ENCODE measurements at places on chromosomes 3 and 15. TPM values are rescaled to one million over a fixed set of nuclear protein-coding genes. Genes with fewer than 3 reads are reported as not detected.

DNA sequence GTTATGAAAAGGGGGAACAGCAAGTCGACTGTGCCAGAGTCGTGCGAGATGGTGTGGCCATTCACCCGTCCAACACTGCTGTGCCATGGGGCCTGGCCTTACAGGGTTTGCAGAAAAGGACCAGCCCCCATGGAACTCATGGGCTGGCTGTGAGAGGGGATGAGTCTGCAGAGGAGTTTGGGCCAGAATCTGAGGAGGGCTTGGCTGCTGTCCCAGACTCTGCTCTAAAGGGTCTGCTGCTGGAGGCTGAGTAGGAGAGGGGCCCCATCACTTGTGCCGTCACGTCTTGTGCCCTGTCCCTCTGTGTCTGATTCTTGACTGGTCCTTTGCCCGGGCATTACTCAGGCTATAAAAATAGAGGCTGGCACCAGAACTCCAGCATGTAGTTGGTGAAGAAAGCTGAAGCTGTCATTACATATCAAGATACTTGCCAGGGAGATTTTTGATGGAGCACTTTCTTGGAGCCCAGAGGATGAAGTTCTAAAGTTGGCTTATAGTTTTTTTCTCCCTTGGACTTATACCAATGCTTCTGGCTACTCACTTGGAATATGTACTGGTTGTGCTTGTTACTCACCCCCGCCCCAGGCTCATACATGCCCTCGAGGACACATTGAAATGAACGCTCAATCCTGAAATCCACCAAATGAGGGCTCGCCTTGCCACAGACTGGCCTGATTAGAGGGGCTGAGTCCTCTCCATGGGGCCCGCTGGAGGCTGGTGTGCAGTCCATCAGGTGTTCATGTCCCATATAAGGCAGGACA is 10.2 kb downstream of the PXYLP1 start:
- no peaks in the 10 kb centered on the region for H3K27me3 ChIP-seq
- no peaks in the 10 kb centered on the region for H3K36me3 ChIP-seq
- H3K4me3 ChIP-seq, result no peak overlapping the region

- no peak for DNase-seq
- no peak overlapping the region for H3K4me3 ChIP-seq
- no peaks in the 10 kb centered on the region for H3K27me3 ChIP-seq
- peaks cover 18% of the 10 kb centered on the region for H3K4me1 ChIP-seq
These were observed 2.6 kb downstream of the PRC1 start for GRCh38 chr15:90991587-90992285.

DNA sequence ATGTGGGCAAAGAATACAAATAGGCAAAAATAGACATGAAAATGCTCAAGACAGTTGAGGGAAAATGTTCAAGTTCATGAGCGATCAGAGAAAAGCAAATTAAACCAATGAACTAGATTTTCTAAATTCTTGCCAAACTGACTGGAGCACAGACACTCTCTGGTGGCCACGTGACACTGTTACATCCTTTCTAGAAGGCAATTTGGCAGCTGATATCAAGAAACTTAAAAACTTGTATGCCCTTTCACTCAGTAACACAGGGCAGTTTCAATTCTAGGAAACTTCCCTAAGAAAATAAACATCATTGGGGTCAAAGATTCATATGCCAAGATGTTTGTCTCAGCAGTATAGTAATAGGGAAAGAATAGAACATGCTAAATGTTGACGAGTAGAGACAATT is 52.2 kb downstream of the ABHD5 start:
- H3K4me3 ChIP-seq, result no peak overlapping the region
- no peaks in the 10 kb centered on the region for H3K36me3 ChIP-seq
- no peak overlapping the region for H3K27ac ChIP-seq
- peaks cover 4% of the 10 kb centered on the region for H3K27me3 ChIP-seq

The STRA6 gene
- total RNA-seq, result not detected

DNA sequence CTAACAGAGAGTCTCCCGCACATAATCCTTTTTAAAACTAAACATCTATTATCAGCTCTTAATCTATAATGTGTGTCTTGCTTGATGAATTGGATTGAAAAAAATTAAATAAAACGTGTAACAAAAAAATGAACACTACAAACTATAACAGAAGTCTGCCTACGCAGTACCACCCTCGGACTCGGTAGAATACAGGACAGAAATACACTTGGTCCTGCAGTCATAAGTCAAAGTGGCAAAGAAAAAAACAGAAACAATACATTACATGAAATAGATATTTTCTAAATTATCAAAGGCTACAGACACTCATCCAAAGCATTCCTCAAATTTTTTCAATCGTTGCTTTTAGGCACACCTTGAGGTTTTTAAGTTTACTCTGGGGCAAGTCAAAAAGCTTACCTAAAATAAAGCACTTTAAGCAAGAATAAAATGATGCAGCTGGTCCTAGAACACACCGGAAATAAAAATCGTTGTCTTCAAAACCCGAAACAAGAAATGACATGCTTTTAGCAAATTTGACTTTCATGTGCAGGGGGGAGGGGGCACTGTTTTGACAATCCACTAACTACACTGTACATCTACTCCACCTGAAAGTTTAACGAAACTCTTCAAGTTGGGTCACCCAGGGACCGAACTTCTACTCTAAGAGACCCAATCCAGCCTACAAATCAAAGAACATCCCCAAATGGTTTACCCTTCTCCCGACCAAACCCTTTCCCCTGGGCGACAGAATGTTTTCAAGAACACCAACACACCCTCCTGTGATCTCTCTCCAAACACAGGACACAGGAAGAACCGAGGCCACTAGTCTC is 1.3 kb downstream of the ADAM10 start:
- H3K4me1 ChIP-seq, result peaks cover 38% of the 10 kb centered on the region
- DNase-seq, result peak; percentile 15
- peak overlapping the region; percentile 88 for H3K27ac ChIP-seq
- peak overlapping the region; percentile 65 for H3K4me3 ChIP-seq

The POLQ gene
- total RNA-seq, result 12.4 TPM

The MASP1 gene
- not detected for total RNA-seq

The SPSB4 gene
- total RNA-seq, result not detected

The C3orf49 gene
- total RNA-seq, result not detected

GRCh38 chr3:190558796-190559195 is 44.9 kb downstream of the IL1RAP start:
- no peak for DNase-seq
- H3K36me3 ChIP-seq, result no peaks in the 10 kb centered on the region
- no peak overlapping the region for H3K27ac ChIP-seq
- H3K4me1 ChIP-seq, result no peaks in the 10 kb centered on the region
- no peak overlapping the region for H3K4me3 ChIP-seq

- no peak overlapping the region for H3K4me3 ChIP-seq
- no peaks in the 10 kb centered on the region for H3K36me3 ChIP-seq
- DNase-seq, result no peak
- no peaks in the 10 kb centered on the region for H3K4me1 ChIP-seq
These were observed 96.0 kb upstream of the PPP2R3A start for GRCh38 chr3:135869439-135870105.

The RBP2 gene
- total RNA-seq, result not detected

- no peaks in the 10 kb centered on the region for H3K36me3 ChIP-seq
- H3K27me3 ChIP-seq, result no peaks in the 10 kb centered on the region
- no peak overlapping the region for H3K4me3 ChIP-seq
- DNase-seq, result no peak
These were observed 55.2 kb downstream of the MGLL start for GRCh38 chr3:127767126-127767525.

The CCDC54 gene
- total RNA-seq, result not detected

DNA sequence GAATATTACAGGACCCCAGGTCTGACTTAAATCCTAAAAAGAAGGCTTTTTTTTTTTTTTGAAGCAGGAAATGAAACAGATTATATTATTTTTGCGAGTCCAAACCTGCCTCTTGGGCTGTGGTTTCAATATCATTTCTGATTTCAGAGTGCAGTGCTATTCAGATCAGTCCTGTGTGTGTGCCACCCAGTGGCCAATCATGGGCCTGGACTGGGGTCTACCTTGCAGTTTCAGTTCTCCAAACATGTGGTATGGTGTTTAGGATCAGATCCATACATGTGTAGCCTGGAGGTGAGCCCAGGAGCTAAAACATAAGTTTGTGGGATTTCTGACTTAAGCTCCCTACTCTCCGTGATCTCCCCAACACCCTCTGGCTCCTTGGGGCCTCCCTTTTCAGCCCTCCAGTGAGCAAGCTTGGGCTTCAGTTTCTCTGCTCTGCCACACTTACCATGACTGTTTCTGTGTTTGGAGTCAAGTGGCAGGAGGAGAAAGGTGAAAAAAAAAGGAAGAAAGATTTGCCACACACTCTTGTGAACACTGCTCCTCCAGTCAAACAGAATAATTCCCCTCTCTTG is 12.1 kb upstream of the THSD4 start:
- H3K4me1 ChIP-seq, result no peaks in the 10 kb centered on the region
- DNase-seq, result no peak
- H3K4me3 ChIP-seq, result no peak overlapping the region
- no peaks in the 10 kb centered on the region for H3K27me3 ChIP-seq

The ITGA11 gene
- not detected for total RNA-seq

DNA sequence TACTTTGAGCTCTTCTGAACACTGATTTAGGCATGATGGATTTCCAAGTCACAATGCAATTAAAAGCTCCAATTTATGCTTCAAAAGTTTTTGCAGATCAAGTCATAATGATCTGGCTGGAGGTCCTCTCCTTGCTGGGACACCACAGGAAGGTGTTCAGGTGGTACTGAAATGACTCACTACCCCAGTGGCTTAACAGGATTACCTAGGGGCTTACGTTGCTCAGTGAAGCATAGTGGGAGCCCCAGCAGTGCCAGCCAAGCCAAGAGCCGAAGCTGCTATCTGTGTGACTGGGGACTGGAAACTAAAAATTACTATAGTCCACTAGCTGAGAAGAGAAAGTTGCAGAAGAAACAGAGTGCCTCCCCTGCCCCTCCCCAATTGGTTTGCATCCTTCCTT is 110.1 kb upstream of the LPP start:
- no peak overlapping the region for H3K4me3 ChIP-seq
- no peaks in the 10 kb centered on the region for H3K4me1 ChIP-seq
- no peaks in the 10 kb centered on the region for H3K27me3 ChIP-seq
- no peak for DNase-seq

- H3K27me3 ChIP-seq, result peaks cover 9% of the 10 kb centered on the region
- no peaks in the 10 kb centered on the region for H3K4me1 ChIP-seq
- H3K4me3 ChIP-seq, result no peak overlapping the region
- no peaks in the 10 kb centered on the region for H3K36me3 ChIP-seq
- no peak overlapping the region for H3K27ac ChIP-seq
- DNase-seq, result no peak
These were observed 85.5 kb upstream of the ETV5 start for GRCh38 chr3:186194451-186194811.

DNA sequence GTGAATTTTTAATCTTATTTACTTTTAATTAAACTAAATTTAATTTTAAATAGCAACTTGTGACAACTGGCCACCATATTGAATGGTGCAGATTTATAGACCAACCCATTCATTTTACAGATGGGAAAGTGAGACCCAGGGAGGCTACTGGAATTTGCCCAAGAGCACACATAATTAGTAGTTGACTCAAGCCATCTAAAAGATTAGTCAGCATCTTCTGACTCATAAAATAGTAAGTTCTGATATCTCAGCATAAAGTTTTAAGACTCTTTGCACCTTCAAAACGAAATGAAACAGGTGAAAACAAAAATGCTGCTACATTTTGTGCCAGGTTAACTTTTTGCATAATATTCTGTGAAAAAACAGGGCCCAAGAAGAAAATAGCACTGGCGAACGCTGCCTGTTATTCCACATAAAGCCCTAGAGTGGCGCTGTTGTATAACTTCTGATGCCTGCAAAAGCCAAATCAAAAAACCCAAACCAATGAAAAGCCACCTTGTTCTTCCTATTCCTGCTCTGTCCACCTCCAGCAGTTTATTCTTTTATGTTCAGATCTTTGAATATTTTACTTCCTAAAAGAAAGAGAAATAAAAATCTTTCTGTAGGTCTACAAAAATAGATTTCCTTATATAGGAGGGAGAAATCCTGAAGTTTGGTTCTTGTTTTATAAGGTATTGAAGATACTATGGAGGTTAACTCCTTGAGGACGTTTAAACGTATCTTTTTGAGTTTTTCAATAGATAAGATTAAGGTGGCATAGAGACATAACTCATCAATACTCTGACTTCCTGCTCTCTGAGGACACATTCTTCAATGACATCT is 62.8 kb downstream of the OTOL1 start:
- H3K27me3 ChIP-seq, result no peaks in the 10 kb centered on the region
- no peak overlapping the region for H3K4me3 ChIP-seq

GRCh38 chr3:164095949-164096348 is 982.3 kb downstream of the SI start:
- no peaks in the 10 kb centered on the region for H3K4me1 ChIP-seq
- no peaks in the 10 kb centered on the region for H3K36me3 ChIP-seq
- H3K4me3 ChIP-seq, result no peak overlapping the region
- DNase-seq, result no peak

DNA sequence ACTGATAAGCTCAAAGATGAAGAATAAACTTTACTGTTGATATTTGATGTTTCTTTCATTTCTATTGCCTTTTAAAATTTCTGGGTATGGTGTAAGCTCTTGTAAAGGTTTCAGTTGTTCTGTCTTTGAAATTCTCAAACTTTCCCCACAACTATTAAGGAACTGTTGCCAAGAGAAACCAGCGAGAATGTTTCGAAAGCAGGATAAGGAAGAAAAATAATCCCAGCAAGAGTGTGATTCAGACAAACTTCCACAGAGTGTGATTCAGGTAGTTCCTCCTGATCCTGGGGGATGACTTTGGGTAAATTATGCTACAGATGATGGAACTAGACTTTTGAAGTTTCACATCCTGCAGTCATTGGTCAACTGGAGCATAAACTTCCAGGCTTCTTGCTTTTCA is 632.0 kb downstream of the NSUN3 start:
- no peak overlapping the region for H3K27ac ChIP-seq
- no peaks in the 10 kb centered on the region for H3K4me1 ChIP-seq
- H3K36me3 ChIP-seq, result no peaks in the 10 kb centered on the region
- DNase-seq, result no peak

- H3K4me3 ChIP-seq, result peak overlapping the region; percentile 93
- H3K27me3 ChIP-seq, result no peaks in the 10 kb centered on the region
- peak overlapping the region; percentile 84 for H3K27ac ChIP-seq
- no peaks in the 10 kb centered on the region for H3K36me3 ChIP-seq
- peaks cover 65% of the 10 kb centered on the region for H3K4me1 ChIP-seq
These were observed 23.7 kb downstream of the OXNAD1 start for GRCh38 chr3:16288664-16289063.

DNA sequence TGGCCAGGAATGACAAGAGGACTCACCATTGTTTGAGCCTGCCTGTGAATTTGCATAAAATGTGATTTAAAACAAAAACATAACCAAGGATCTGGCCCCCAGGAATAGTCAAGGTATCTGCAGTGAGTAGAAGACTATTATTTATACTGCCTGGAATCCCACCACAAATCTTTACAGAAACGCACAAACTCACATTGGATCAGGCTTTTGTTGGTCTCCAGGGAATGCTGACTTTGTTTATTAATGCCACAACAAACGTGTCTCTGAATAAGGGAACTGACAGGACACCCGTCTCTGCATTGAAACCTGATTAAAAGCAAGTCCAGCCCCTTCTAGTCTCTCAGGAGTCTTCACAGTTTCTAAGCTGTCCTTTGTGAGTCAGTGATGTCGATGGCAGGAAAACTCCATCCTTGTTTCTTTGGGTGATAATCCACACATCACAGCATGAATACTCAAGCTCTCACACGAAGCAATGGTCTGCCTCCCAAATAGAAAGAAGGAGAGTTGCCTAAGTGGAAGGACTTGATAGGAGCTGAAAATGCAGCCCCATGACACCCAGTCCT is 37.7 kb downstream of the CLDN18 start:
- no peak overlapping the region for H3K27ac ChIP-seq
- H3K4me1 ChIP-seq, result no peaks in the 10 kb centered on the region

The GABRR3 gene
- not detected for total RNA-seq

GRCh38 chr3:185251272-185251671 is 2.6 kb downstream of the EHHADH start:
- no peaks in the 10 kb centered on the region for H3K4me1 ChIP-seq
- no peak for DNase-seq
- H3K4me3 ChIP-seq, result no peak overlapping the region
- H3K27ac ChIP-seq, result no peak overlapping the region
- no peaks in the 10 kb centered on the region for H3K36me3 ChIP-seq

The SCAP gene
- total RNA-seq, result 73.4 TPM

Data from CD8-positive, alpha-beta memory T cell (primary cell).